Calu3 (cell line): ENCODE measurements at places on chromosomes 6 and 20. TPM values are rescaled to one million over a fixed set of nuclear protein-coding genes. Genes with fewer than 3 reads are reported as not detected.

- DNase-seq = no peak
These were observed 26.0 kb upstream of the CCDC167 start for GRCh38 chr6:37525460-37526357.

The CCN2 gene
- total RNA-seq = 159 and 373 TPM in 2 replicates

GRCh38 chr6:101163611-101164010 lies 229.9 kb upstream of the GRIK2 start:
- no peak for DNase-seq

DNA sequence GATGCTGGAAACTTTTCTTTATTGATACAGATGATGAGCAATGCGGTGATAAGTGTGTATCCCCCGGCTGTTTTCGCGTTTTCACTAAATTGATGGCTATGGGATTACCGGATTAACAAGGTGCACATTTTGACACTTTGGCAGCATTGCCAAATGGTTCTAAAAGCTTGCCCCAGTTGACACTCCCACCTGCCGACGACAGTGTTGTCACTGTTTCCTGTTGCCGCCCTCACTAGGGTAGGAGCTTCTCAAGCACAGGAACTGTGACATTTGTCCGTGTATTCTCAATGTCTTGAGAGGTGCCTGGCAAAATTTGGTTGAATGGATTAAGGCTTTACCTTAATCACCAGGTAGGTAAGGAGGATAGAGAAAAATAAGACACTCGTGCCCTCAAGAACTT lies 9.8 kb upstream of the MAPK13 start:
- no peak for DNase-seq

GRCh38 chr20:63635431-63636141 lies 8.7 kb upstream of the GMEB2 start:
- DNase-seq = no peak

DNA sequence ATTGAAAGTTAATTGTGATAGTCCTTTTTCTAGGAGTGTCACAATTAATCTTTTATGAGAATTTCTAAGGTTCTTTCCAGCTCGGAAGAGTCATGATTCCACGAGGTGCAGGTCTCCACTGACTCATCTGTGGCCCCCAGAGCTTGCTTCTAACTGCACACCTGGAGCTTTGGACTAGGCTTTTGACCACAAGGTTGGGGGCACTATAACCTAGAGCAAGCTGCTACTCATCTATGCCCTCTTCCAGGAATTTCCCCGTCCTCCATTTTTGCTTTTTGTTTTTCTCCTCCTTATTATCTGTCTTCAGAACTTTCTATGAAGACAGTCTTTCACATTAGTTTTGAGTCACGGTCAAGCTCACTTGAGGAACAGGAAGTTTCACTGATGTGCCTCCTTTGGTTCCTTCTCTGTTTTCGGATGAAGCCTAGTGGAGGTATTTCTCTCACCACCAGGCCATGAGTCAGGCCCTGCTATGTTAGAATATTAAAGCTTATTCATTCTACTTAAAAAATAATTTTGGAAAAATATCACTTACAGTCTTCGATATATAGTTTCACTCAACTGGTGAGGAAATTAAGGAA lies 119.2 kb upstream of the INSM1 start:
- no peak for DNase-seq

The EHMT2 gene
- 131 and 138 TPM in 2 replicates for total RNA-seq

DNA sequence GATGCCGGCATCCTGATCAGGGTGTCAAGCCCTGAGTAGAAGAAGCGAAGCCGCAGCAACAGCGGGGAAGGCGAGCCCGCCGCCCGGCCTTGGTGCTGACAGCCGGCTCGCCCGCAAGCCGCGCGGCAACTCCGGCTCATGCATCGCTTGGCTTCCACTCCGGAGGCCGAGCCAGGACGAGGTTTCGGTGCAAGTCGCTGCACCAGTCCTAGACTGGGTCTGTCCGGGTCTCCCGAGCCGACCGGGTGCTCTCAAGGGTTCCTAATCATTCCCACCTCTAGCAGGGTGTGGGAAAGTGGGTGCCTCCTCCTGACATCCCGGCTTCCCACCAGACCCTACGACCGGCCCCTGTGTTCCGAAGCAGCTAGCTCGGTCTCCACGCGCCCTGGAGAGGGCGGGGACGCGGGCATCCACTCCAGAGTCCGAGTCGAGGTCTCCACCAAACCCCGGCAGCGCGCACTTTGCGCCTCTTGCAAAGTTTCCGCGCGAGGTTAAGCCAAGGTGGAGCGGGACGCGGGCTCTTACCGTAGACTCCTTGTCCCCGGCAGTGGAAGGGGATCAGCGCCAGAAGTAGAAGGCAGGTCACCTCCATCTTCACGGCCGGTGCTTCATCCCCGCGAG lies 1.4 kb downstream of the MDGA1 start:
- no peak for DNase-seq

GRCh38 chr20:11728937-11729336 lies 188.8 kb upstream of the BTBD3 start:
- DNase-seq = no peak

DNA sequence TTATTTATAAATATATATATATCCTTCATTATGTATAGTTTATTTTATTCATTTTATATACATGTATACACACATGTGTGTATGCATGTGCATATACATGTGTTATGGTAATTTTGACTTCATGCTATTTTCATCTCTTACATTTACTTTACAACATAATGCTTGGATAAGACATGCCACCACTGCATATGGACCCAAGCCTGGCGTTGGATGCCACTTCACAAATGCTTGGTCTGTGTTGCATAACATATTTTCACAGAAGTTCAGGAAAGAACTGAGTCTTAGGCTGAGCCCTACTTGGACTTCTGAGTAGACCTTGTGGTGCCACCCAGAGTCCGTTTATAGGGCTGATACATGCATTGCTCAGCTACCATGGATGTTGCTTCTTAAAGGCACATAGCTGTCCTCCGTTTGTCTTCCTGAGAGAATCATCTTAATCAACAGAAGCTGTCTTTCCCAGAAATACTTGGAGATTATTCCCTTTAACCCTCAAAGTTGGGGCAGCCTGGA lies 337.8 kb downstream of the BTBD3 start:
- no peak for DNase-seq

GRCh38 chr20:15071085-15071808 lies 733.8 kb upstream of the FLRT3 start:
- DNase-seq = no peak

GRCh38 chr6:133637874-133638273 lies 251.0 kb upstream of the TCF21 start:
- no peak for DNase-seq

DNA sequence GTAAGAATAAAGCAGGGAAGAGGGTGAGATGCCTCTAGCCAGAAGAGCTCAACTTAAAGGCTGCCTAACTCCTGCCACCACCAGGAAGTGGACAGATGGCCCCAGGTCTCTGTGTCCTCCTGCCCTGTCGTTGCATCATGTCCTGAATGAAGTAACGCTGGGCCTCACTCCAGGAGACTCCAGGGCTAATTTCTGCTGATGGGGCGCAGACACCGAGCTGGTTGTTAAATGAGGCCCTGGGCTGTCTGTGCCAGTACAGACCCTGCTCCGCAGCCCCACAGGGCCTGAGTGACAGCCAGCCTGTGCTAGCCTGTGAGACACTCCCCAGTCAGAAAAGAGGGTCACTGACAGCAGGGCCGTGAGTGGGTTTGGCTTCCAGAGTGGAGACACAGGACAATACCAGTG lies 6.5 kb downstream of the IP6K3 start:
- DNase-seq = peak; percentile 45

The AVP gene
- total RNA-seq = not detected in 2 replicates

DNA sequence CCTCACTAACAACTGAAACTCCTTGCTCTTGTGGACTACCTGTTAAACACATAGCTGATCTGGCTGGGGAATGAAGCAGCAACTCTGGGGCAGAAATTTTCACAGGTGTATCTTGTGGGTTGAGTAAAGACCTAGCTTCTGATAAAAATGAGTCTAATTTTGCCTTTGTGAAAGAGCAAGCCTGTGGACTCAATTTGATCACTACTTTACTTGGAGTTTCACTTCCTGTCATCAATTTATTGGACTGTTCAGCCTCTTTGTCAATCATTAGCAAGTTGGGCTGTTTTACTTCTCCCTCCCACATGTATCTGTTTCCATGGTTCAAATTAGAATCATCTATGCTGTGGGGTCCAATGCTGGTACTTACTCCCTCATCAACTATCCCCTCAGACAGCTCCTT lies 29.6 kb upstream of the CRIP3 start:
- DNase-seq = no peak

- DNase-seq = peak; percentile 34
These were observed 91.3 kb upstream of the PRDM1 start for GRCh38 chr6:105994591-105995390.

The C6orf118 gene
- total RNA-seq = not detected in 2 replicates

DNA sequence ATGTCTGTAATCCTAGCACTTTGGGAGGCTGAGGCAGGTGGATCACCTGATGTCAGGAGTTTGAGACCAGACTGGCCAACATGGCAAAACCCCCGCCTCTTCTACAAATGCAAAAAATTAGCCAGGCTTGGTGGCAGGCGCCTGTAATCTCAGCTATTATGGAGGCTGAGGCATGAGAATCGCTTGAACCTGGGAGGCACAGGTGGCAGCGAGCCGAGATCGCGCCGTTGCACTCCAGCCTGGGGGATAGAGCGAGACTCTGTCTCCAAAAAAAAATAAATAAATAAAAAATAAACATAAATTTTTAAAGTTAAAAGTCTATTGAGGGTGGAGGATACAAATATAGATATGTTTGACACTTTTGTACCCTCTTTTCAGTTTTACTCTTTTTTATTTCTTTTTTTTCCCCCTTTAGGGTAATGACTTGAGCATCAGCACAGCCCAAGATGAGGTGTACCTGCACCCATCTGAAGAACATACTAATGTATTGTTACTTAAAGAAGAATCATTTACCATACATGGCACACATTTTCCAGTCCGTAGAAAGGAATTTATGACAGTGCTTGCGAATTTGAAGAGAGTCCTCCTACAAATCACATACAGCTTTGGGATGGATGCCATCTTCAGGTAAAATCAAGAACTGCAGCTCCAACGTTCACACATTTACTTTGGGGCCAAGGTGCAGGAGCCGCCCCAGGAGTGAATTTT lies 368.9 kb downstream of the LAMA2 start:
- peak; percentile 60 for DNase-seq

GRCh38 chr6:112040956-112041355 lies 12.9 kb upstream of the CCN6 start:
- no peak for DNase-seq

DNA sequence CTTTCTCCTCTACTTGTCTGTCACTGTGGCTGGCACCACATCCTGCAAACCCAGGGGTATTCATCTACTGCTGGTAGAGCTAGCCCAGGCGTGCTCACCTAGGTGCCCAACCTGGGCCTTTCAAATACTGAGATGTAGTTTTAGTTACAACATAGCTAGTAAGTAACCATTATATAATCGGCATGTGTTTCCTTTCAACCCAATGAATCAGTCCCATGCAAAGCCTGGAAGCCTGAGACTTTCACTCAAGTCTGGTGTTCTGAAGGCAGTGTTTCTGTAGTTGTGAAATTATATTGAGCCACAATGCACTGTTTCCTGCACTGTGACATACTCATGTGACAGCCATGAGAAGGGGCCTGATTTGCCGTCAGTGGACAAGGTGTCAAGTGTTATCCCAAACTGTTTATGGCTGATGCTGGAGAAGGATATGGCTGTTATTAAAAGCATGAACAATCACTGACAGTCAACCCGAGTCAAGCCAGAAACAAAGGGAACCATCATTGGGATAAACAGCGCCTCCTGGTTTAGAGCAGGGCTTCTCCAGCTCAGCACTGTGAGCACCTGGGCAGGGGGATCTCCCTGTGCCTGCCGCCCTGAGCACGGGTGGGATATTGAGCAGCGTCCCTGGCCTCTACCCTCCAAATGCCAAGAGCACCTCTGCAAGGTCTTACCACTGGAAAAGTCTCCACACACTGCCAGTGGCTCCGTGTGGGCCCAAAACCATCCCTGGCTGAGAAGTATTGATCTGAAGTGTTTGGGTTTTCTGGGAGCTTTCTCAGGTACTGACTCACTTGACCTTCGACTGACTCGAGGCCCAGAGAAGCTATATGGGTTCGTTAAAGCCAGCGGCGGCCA lies 1.6 kb downstream of the PSMA7 start:
- peak; percentile 46 for DNase-seq
